Astrocyte (in vitro differentiated cells and primary cell): ENCODE measurements at places on chromosomes 1 and 21. TPM values are rescaled to one million over a fixed set of nuclear protein-coding genes. Genes with fewer than 3 reads are reported as not detected.
A peak's percentile ranks its signal among the peaks of the same experiment; 100 is the strongest.

Gene RIPK4
- 1.1 and 1.8 TPM in 2 replicates for total RNA-seq

Gene CYP4X1
- total RNA-seq = 0.24 TPM in 1 of 2 replicates, not detected in the other

Gene EFNA1
- 11.3 and 16.4 TPM in 2 replicates for total RNA-seq

Gene MMEL1
- total RNA-seq = not detected in 2 replicates

DNA sequence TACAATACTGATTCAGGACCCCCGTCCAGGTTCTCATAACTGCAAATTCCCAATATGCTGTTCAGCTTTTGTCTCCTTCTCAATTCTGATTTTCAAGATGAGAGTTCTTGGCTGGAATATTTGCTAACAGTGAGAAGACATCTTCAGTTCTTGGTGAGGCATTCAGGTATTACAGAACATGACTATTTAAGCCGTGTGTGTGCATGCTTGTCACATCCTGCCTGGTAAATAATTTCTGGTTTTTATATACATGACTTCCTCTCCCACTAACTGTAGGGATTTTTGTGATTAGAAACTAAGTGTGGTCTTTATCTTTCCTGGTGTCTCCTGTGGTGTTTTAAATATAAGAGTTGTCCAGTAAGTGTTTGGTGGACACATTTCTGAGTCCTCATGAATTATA is 10.2 kb upstream of the SLC19A2 start:
- DNase-seq = no peak

Gene NEK2
- total RNA-seq = 1.4 and 1.6 TPM in 2 replicates

- DNase-seq = peak; percentile 89
Measured at GRCh38 chr1:116508984-116509980, 61.5 kb downstream of the CD58 start.

DNA sequence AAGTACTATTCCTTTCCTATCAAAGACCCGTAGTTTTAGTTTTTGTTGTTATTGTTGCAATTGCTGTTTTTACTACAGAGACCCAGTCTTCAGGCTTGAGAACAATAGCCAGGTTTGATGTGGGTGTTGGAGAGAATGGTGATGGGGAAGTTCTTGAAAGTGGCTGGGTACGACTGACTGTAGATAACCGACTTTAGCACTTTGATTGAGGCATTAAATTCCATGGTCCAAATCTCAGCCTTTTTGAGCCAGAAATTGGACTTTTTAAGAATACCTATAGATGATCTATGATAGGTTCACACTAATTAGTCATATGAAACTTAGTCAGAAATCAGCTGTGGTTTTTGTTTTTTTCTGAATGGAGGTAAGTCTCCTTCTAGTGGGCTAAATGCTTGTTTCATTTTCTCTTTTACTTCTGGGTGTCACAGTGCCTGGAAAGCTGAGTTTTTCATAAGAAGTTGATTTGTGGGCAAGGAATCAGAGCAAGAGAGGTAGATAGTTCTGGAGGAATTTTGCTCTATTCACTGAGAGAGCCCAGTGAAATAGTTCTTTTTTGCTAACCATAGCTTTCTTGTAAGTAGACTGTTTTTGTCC is 2.8 kb downstream of the PPIH start:
- DNase-seq = no peak

GRCh38 chr1:15425521-15425920 is 12.7 kb upstream of the CTRC start:
- no peak for DNase-seq

DNA sequence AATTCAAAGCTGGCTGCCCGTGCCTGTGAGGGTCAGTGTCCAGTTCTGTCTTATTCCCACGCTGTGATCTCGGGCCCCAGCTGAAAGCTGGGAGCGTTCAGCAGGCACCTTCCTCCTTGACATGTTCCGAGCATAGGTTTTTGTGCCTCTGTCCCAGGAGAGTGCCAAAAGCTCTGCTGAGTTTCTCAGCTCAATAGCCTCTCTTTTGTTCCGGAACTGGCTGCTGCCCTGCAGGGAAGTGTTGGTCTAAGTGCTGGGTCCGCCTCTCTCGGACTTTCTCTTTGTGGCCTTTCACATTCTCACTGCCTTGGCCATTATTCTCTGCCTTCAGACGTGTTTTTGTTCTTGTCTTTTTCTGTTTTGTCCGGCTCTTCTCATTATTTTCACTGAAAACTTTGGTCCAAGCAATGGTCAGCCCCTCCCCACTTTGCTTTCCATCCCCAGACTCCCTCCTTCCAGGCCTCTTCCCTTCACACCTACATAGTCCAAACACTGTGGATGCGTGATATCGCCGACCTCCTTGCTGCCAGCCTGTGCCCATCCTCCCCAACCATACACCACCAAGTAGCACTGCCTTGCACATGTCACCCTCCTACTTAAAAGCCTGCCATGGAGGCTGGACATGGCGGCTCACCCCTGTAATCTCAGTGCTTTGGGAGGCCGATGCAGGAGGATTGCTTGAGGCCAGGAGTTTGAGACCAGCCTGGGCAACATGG is 233.8 kb downstream of the RHOU start:
- DNase-seq = no peak

GRCh38 chr1:153072806-153073726 is 1.7 kb upstream of the SPRR2B start:
- DNase-seq = no peak

- no peak for DNase-seq
Measured at GRCh38 chr1:157249326-157249725, 111.1 kb upstream of the ETV3 start.

- no peak for DNase-seq
Measured at GRCh38 chr1:45552331-45552730, 1.7 kb downstream of the AKR1A1 start.

Gene FHAD1
- total RNA-seq = 0.25 TPM in 1 of 2 replicates, not detected in the other

DNA sequence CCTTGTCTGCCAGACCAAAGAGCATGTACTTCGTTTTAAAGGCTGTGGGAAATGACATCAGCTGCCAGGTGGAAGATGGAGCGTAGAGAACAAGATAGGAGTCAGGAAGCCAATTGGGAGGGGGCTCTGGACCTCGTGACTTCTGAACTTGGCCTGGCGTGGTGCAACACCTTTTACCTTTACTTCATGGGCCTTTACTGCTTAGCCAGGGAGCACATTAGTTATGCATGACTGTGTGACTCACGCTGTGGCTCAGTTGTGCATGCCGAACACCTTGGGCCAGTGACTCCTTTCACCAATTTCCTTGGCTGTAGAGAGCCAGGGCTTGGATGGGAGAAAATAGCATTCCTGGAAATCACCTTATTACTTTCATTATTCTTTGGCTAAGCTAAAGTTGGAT is 7.2 kb downstream of the XCL1 start:
- peak; percentile 47 for DNase-seq

- DNase-seq = no peak
Measured at GRCh38 chr1:41562328-41562727, 77.8 kb upstream of the EDN2 start.

DNA sequence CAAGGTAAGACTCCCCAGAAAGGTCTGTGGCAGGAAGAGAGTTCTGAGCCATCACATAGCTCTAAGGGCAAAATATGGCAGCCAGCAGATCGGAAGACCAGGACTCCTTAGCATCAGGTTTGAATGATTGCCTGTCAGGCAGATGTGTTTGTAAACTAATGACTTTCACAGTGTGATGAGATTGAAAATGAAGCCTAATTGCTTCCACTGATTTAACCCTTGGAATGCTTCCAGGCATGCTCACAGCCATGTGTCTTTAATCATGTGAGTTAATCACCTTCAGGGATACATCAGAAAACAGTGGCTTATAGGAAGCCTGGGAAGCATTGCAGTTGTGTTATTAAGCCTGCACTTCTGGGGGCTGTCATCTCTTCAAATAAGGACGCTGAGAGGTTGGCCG is 82.8 kb downstream of the LRRC53 start:
- no peak for DNase-seq

DNA sequence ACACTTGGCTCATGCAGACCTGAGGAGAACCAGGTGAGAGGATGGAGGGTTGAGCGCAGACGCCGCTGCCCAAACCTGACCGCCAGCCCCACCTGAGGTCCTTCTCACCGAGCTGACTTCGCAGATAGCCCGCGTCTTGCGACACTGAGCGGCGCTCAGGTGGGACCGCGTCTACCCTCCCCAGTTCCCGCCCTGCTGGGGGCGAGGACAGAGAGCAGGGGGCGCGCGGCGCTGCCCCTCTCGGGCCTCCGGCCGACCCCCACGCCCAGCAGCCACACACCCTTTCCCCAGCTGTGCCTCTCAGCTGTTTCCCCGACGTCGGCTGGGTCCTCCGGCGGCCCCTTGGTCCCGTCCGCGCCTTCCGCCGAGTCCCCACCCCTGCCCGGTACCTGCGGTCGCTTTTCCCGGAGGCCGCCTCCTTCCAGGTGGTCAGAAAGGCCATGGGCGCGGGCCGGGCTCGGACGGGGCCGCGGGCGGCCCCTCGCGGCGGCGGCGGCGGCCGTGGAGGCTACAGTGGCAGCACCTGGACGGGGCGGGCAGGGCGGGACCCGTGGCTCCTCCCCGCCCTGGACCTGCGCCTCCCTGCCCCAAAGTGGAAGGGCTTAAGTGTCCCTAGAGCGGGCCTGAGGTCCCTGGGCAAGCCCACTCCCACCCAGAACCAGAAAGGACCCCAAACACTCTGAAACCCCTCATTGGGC is 14.4 kb upstream of the TTC39A start:
- no peak for DNase-seq

DNA sequence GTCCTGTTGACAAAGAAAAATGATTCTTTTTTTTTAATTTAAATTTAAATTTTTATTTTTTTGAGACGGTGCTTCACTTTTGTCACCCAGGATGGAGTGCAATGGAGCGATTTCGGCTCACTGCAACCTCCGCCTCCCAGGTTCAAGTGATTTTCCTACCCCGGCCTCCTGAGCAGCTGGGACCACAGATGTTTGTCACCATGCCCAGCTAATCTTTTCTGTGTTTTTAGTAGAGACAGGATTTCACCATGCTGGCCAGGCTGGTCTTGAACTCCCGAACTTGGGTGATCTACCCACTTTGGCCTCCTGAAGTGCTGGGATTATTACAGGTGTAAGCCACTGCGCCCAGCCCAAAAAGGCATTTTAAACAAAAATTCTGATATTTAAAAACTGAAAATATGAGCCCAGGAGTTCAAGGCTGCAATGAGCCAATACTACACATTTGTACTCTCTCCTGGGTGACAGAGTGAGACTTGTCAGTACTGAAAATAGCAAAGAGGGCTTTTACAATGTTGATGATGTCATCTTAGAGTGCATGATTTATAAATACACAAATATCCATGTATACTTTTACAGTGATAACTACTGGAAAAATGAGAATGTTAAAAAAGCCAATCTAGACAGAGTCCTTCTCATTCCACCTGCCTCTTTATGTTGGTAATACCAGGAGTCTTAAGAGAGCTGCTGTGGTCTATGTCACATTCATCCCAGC is 56.0 kb upstream of the STUM start:
- DNase-seq = no peak

GRCh38 chr1:39116860-39117728 is 87.4 kb upstream of the MACF1 start:
- peak; percentile 75 for DNase-seq

- no peak for DNase-seq
Measured at GRCh38 chr21:22200378-22201092, 1202.3 kb downstream of the NCAM2 start.

Gene EYA3
- total RNA-seq = 22.1 and 23.7 TPM in 2 replicates

Gene DYRK3
- total RNA-seq = 8.2 and 8.7 TPM in 2 replicates

GRCh38 chr1:27572679-27573426 is 31.1 kb downstream of the AHDC1 start:
- DNase-seq = no peak

DNA sequence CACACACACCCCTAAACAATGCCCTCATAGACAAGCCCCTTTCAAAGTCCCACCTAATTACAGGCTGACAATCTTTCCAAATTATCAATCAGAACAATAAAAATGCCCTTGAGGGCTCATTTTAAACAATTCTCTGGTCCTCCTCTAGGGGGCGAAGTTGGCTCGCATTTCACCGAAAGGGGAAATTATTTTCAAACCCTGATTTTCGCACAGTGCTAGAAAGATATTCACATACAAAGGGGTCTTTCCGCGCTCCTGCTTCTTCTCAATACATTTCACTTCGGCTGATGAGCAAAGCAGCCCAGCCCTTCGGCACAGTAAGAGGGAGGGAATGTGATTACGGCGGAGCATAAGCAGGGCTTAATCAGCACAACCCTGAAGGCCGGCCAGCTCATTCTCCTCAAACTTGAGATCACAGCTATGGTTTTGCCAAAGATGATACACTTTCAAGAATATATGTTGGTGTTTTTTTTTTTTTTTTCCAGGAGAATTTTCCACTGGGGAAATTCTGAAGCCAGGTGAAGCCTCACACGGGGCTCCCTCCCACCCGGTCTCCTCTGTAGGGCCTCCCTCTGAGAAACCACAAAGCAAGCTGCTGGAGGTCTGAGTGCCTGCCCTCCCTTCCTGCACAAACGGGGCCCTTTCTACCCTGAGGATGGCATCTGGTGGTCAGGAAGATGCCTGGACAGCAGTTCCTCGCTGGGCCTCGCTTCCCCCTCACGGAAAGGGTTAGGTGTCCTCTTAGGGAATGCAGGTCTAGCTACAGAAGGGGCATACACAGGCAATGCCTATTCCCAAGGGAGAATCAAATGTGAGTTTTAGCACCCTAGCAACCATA is 66.9 kb downstream of the GNG12 start:
- peak; percentile 92 for DNase-seq

Gene PLXNA2
- total RNA-seq = 16.3 and 17.7 TPM in 2 replicates

DNA sequence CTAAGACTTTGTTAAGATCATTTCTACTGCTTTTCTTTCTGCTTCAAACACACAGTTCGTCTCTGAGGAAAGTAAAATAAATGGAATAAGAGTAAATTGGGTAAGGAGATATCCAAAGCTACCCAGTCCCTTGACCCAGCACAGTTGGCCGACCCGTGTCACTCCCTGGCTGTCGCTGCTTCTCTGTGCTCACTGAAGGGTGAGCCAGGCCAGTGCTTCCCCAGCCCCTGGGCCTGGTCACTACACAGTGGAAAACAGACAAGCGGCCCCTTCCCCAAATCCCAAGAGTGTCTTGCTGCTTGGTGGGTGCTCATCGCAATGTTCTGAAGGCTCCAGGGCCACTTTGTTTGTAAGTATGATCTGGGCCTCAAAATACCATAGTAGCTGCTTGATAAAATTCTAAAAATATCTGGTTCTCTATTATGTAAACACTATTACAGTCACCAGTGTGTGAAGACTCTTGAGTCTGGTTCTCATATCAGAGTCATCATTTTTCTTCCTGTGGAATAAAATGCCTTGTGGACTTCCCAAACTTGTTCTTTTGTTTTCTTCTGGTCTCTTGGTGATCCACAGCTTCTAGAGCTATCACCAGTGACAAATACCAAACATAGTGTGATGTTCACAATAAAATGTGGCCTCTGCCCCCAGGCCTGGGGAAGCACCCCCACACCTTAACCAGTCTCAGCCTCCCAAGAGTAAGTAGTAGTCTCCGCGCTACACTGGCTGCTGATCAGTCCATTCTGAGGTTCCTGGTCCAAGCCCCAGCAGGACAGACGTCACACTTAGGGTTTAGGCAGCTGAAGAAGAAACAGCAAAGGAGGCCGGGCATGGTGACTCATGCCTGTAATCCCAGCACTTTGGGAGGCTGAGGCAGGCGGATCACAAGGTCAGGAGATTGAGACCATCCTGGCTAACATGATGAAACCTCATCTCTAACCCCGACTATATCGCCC is 106.2 kb downstream of the DHRS3 start:
- DNase-seq = peak; percentile 42

Gene MLLT11
- 69.3 and 77.4 TPM in 2 replicates for total RNA-seq

DNA sequence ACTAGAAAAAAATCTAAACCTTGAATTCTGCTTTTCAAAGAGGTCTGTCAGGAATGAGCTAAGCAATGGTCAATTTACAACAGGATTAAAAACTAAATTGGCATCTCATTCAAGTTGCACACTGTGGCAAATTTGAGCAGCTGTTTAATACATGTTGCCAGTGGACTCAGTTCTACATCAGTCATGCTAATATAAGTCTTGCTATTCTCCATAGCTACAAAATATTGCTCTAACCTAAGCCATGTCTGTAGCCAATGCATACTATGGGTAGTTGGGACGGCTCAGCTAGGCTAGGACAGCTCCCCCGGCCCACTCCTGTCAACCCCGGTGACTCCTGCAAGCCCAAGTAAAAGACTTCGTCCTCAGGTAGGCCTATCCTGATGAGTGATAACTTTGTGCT is 10.9 kb upstream of the VAV3 start:
- no peak for DNase-seq
